ENCODE measurements at places on chromosomes 12 and 14.

DNA sequence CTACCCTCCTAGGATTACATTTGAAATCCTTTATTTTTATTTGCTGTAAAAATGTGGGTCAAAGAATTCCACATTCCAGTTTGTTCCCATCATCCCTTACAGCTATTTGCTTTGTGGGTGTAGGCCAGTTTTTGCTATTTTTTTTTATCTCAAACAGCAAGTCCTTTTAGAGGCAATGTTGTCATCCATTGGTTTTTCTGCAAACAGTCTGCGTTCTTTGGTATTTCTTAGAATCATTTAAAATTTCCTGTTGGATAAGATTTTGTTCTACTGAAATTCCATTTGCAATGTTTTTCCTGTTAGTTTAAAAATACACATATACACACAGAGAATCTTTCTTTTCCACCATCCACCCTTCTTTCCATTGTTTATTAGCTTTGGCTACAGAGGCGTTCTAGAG, 53.3 kb upstream of the STK38L start:
- DNase-seq: no peak

DNA sequence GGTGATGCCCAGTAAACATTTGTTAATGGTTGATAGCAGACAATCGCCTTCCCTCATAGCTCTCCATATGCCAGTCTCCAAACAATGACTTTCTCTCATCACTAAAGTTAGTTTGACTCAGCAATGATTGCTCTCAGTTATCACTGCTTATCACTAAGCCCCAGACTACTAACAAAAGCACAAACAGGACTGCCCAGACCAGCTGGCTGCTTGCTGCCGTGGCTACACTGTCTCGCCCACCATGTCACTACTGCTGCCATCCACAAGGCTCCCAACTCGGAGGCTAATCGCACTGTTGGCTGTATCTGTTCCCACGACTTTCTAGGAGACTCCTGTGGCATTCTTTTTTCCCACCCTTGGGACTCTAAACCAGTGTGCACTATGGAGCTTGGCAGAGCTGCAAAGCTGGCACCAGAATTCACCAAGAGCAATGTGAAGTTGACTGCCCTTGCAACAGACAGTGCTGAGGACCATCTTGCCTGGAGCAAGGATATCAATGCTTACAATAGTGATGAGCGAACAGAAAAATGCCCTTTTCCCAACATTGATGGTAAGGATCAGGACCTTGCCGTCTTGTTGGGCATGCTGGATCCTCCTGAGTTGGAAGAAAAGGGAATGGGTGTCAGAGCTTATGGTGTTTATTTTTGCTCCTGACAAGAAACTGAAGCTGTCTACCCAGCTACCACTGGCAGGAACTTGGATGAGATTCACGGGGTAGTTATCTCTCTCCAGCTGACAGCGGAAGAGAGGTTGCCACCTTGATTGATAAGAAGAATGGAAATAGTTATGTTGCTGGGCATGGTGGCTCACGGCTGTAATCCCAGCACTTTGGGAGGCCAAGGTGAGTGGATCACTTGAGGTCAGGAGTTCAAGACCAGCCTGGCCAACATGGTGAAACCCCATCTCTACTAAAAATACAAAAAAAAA, 27.1 kb upstream of the NR2C1 start:
- no peak for DNase-seq

DNA sequence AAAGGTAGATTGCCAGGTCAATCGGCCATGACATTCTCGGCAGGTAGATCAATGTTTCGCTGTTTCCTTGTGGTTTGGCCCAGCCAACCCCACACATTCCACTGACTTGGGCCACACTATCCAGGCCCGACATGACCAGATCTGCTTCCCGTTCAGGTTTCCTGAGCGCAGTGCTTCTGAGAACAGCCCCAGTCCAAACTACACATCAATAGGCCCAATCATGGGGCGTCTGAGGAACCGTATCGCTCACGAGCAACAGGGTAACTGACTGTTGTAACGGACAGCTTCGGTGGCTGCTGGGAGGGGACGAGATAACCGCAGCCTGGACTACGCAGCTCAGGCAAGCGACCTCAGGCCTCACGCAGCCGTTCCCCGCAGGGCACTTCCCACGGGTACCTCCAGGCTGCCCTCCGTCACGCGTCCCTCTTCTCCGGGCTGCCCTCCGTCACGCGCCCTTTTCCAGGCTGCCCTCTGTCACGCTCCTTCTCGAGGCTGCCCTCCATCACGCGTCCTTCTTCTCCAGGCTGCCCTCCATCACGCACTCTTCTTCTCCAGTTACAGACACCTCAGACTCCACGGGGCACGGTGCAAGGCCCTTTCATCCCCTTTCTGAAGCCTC, 14.7 kb downstream of the ZNF605 start:
- DNase-seq: no peak

GRCh38 chr12:29638528-29638927, 141.0 kb upstream of the OVCH1 start:
- no peak for DNase-seq

DNA sequence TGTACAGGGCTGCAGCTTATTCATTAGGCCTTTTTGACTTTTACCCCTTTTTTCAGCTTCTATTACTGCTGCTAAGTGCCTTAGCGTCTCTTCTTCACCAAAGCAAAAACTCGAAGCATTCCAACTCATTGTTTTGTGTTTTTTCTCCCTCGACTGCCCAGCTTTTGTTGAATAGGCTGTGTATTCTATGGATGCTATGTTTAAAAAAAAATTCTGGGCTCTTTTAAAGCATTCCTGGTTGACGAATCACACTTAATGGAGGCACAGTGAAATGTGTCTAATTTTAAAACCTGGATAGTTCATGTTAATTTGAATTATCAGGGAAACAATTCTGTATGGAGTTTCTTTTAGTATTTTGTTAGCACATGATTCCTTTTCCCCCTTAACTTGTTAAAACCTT, 29.7 kb downstream of the KTN1 start:
- no peak for DNase-seq

DNA sequence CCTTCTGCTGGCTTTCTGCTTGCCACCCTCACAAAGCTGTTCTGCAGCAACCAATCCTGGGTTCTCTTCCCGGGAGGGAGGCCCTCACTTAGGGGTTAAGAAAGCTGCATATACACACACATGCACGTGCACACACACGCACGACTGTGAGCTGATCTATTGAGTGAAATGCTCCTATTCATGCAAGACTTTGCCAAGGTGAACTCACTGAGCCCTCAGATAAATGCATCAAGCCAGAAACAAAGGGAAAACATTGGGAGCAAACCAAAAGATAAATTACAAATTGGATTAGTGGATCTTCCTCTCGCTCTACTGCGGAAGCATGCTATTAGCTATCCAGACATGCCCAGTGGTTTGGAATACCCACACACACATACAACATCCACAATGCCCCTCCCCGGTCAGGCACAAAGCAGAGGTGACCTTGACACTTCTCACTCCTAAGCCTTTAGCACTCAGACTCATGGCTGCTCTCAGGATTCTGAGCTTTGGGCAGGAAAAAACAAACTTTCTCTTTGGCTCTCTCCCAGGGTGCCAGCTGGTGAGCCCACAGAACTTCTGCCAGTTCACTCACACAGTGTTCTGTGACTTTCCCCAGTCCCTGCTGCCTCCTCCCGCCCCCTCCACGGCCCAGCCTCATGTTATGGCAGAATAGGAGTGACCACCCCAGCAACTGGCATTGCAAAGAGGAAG, 320.0 kb downstream of the DPF3 start:
- no peak for DNase-seq

- no peak for DNase-seq
These were observed 71.7 kb downstream of the TPH2 start for GRCh38 chr12:72010356-72010755.

DNA sequence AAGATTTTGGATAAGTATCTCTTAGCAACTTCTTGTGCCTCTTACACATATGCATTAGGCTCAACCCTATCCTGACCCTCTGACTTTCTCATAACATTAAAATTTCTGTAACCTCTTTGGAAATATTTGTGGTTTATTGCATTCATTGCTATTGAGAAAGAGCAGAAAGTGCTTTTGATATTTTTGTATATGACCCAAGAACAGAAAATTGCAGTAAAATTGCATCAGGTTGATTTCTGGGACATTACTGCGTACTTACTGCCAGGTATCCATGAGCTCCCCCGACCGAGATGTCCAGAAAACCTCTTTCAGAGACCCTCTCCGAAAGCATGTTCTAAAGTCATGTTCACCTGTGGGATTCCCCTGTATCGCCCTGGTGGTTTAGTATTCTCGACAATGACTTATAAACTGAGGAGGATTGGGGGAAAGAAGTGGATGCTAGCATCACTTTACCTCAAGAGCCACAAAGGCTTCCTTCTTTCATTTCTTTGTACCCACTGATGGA, 14.5 kb upstream of the IL22 start:
- no peak for DNase-seq

DNA sequence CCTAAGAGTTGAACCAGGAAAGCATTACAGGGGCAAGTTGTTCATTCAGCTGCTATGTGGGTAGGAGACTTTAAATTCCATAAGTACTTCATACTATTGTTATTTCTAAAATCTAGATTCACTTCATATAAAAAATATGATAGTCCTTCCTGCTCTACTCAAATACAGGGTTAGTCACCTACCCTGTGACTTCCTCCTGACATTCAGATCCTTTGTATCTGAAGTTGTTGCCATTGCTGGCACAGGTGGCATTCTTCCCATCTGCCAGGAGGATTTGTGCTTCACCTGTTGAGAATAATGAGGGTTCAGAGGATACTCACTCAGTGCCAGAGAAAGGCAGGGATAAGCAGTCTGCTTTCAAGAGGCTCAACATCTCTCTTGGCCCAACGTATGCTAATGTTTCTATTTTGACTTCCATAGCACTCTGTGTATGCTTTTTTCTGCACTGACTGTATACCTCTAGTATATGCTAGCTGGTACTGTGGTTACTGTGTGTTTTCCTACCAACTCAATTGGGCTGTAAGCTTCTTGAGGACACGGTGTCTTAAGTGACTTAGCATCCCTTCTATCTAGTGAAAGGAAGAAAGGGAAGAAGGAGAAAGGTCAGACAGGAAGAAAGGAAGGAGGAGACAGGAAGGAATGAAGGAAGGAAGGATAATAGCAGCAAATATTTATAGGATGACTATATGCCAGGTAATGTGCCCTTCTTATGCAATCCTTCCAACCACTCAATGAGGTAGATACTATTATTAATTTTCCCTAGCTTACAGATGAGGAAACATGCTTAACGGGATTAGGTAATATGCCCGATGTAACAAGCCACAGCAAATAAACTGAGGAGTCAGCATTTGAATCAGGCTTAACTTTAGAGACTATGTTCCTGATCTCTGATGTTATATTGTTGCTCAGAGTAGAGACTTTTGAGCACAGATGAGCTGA, 38.5 kb upstream of the FGF6 start:
- no peak for DNase-seq

DNA sequence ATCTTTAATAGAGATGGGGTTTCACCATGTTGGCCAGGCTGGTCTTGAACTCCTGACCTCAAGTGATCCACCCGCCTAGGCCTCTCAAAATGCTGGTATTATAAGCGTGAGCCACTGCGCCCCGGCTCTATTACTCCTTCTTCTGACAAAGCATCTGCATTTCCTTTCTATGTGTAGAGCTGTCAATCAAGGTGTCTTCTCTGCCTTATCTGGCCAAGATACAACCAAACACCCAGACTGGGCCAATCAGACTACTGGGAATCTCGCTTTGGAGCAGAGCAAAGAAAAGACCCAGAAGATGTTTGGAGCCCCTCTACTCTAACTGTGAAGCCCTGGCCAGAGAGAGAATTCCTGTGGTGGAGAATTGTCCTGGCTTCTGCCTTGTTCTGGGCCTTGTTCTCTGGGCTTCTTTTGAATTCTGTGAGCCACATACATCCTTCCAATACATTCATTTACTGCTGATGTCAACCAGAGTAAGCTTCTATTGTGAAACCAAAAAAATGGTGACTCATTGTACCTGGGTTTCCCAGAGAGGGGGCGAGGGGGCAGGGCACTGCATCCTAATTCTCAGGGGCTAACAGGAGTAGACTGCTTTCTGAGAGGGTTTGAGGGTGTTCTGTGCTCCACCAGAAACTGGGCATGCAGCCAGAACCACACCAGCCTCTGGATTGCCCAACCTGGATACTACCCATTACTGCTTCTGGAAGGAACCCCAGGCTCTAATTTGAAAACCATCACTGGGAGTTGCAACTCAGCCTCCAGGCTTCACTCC, 18.8 kb upstream of the FLVCR2 start:
- DNase-seq: no peak

DNA sequence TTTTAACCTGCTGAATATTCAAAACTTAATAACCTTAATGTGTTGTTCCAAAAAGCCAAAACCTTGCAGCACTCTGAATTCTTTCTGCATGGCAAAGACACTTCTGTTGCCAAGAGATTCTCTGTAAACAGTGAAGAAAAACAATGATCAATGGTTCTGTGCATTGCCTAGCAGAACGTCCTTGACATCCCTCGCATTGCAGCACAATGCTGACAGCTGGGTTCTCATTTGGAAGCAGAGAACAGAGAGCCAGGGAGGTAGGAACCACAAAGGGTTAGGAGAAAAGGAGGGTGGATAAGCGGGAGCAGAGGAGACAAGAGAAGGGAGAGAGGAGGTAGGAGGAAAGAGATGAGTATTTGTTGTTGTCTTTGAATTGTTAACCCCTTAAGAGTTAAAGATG, 501.1 kb downstream of the NAV3 start:
- DNase-seq: no peak

DNA sequence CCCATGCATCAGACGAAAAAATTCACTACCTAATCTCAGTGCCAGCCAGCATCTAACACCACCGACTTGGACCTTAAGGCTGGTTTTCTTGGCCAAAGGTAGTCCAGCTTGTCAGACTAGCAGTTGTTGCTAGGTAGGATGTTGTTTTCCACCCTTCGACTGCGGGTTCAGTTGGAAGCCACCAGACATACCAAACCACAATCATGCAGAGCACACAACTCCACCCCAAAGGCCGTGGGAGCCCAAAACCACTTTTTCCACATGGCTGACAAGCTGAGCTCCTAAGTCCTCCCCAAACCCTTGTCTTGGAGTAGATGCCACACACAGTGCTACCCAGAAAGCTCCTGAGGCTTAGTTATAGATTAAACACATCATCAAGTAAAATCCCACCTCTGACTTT, 46.8 kb downstream of the LRIG3 start:
- DNase-seq: no peak

- DNase-seq: no peak
These were observed 1352.9 kb downstream of the TMEM121 start for GRCh38 chr14:106879241-106879640.

- no peak for DNase-seq
These were observed 45.1 kb downstream of the AKAP6 start for GRCh38 chr14:32374155-32374554.

GRCh38 chr12:20463913-20464524, 95.7 kb downstream of the PDE3A start:
- no peak for DNase-seq

- DNase-seq: no peak
These were observed 38.5 kb downstream of the TMEM120B start for GRCh38 chr12:121751034-121751433.
